ENCODE measurements at places on chromosomes 1 and 21.

- no peak for DNase-seq
Measured at GRCh38 chr1:145959333-145959732, 1.5 kb upstream of the LIX1L start.

- no peak for DNase-seq
Measured at GRCh38 chr1:168719306-168720111, 9.5 kb downstream of the DPT start.

DNA sequence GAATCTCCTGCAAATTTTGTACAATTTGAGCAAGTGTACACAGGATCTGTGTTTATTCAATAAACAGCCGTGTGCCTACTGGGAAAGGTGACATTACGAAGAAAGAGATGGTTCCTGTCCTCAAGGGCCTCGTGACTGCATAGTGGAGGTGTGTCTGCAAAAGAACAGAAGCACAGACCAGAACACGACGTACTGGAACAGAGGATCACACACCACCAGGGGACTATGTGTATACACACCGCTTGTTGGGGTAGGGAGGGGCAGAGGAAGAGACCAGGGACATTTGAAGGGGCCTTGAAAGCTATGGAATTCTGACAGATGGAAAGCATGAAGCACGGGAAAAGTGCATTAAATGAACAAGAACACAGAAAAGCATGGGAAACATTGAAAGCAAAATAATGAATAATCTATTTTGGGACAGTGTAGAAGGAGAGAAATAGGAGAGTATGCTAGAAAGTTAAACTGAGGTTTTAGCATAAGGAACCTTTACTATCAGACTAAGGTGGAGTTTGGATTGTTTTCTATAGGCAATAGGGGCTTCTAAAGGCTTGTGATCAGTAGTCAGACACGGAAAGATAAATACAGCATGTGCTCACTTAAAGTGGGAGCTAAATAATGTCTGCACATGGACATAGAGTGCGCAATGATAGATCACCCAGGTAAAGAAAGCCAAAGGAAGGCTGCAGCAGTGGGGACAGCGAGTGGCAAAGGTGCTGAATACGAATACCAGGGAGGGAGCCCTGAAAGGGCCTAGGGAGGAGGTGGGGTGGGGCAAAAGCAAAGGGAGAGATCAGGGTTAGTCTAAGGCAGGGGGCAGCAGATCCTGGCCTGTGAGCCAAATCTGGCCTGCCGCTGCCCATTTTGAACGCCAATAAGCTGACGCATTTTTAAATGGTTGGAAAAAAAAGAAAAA, 11.0 kb downstream of the JAK1 start:
- DNase-seq = no peak

DNA sequence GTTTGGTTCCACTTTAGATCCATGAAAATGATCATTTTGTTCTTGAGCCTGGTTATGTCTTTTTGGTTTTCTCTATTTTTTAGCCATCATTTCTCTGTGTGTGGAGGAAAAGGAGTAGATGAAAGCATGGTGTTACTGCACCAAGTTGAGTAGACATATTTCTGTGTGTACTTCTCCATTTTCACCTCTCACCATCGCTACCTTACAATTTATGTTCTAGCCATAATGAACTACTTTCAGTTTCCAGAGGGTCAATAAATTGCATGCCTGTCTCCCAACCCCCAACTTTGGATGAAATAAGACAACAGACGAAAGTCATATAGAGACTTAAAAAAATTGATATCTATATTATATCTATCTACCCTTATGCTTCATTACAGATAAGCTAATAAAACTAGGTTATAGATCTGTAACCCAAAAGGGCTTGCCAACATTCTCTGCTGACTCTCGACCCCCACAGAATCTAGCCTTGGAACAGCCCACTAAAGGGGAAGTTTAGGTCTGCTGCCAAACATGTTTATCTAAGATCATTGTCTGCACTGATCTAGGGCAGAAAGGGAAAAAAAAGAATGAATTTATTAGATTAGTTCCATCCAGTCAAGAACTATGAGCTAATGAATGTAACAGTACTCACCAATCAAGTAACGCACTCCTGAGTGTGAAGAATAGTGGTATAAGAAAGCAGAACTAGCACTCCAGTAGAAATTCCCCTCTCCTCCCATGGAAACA, 7.5 kb upstream of the MAN1A2 start:
- no peak for DNase-seq

DNA sequence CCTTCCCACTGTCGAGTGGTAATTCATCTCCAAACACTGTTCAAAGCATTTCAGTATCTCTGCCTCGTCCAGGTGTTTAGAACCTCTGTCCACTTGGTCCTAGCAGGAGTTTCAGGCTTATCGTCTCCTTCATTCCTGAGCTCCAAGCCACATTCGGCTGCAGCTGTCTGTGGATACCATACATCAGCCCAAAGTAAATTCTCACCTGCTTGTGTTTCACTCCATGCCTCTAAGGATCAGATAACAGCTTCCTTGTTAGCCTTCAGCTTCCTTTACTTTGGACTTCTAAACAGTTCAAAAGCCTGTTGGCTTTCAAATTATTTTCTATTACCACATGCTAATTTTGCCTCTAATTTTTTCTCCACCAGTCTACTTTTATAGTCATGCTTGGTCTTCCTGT, 219.0 kb upstream of the L1TD1 start:
- DNase-seq = no peak

DNA sequence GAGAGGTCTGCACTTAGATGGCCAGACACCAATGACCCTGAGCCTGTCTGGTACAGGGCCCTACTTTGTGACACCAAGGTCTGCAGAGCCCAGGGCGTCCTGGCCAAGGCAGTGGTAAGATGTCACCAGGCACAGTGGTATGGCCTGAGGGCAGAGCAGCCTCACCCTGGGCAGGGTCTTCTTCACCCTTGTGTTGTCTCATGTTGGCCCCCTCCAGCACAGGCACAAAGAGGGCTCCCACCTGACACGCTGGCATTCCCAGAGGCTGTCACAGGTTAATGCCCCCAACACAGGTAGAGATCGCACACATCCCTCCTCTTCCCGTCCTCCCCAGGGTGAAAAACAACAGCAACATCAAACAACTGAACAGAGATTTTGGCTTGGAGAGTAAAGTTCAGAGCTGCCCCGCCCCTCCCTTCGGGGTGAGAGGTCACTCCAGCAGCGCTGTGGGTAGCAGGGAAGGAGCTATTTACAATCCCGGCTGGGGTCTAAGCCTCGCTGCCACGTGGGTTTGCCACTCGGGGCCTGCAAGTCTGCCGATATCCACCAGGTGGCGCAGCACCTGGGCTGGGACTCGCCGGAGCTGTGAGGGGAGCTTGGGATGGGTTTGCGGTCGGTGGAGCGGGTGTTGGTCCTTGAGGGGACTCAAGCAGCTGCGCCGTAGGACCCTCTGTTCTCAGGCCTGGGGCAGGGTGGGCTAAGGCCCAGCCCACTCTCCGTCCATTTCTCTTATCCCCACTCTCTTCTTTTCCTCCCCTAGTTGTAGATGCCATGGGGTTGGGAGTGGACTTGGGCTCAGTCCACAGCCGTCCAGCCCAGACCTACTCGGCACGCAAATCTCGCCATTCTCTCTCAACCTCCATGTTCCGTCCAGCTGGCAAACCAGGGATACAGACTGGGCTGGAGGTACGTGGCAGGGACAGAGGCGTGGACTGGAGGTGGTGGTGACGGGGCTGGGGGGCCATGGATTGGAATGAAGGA, 12.7 kb downstream of the EFNA3 start:
- DNase-seq = peak; percentile 94

- no peak for DNase-seq
Measured at GRCh38 chr1:214658785-214659184, 55.8 kb downstream of the CENPF start.

DNA sequence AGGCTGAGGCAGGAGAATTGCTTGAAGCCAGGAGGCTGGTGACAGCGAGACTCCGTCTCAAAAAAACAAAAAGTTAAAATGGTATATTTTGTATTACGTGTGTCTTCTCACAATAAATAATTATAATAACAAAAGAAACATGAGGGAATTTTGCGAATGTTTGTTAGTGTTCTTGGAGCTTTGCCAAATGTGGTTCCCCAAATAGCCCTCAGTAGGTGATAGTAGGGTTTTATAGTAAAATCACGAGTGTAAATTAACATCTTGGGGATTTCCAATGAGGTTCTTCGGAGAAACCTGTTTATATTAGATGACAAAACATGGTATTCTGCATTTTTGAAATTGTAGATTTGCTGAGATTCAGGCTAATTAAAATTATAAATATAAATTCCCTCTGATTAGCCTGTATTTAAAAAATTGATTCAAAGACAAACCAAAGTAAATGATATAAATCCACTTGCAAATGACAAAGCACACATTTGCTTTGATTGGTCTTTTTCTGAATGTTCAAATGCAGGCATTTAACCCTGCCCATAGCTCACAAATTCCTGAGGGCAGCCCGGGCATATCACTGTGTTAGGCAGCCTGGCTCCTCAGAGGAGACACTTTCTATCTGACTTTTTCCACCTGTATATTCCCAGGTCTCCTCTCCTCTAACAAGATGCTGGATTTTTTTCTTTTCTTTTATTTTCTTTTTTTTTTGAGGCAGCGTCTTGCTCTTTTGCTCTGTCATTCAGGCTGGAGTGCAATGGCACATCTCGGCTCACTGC, 50.3 kb upstream of the TSNAX start:
- no peak for DNase-seq

- no peak for DNase-seq
Measured at GRCh38 chr1:23643736-23644554, 47.7 kb upstream of the RPL11 start.

DNA sequence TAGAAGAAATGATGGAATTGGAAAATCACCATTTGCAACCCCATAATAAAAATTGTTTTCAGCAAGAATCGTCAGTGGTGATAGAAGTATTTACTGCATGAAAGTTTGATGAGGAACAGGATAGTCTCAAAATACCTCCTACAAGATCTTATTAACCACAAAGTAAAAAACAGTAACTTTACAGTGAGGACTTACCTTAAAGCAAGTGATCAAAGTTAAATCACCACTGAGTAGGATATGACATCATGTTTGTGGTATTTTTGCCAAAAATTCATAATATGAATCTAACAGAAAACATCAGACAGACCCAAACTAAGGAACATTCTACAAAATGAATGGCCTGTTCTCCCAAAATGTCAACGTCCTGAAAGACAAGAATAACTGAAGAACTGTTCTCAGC, 19.9 kb downstream of the ALDH9A1 start:
- no peak for DNase-seq

GRCh38 chr1:51516649-51517158, 2.4 kb downstream of the EPS15 start:
- no peak for DNase-seq

DNA sequence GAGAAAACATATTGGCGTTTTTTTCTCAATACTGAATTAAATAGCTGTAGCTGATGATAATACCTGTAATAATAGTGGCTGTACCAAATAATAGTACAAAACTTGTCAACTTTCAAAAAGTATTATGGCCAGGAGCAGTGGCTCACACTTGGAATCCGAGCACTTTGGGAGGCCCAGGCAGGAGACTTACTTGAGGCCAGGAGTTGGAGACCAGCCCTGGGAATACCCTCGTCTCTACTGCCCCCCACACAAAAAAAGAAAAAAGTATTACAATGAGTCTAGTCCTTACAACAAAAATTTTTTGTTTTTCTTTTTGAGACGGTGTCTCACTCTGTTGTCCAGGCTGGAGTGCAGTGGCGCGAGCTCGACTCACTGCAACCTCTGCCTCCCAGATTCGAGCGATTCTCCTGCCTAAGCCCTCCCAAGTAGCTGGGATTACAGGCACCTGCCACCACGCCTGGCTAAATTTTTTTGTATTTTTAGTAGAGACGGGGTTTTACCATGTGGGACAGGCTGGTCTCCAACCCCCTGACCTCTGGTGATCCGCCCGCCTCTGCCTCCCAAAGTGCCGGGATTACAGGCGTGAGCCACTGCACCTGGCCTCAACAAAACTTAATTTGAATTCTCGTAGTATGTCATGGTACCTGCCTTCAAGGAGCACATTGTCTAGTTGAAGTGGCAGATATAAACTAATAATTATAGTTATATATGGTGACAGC, 1.4 kb downstream of the RBBP4 start:
- DNase-seq = no peak

- DNase-seq = no peak
Measured at GRCh38 chr1:247322442-247322841, 9.2 kb downstream of the ZNF496 start.

DNA sequence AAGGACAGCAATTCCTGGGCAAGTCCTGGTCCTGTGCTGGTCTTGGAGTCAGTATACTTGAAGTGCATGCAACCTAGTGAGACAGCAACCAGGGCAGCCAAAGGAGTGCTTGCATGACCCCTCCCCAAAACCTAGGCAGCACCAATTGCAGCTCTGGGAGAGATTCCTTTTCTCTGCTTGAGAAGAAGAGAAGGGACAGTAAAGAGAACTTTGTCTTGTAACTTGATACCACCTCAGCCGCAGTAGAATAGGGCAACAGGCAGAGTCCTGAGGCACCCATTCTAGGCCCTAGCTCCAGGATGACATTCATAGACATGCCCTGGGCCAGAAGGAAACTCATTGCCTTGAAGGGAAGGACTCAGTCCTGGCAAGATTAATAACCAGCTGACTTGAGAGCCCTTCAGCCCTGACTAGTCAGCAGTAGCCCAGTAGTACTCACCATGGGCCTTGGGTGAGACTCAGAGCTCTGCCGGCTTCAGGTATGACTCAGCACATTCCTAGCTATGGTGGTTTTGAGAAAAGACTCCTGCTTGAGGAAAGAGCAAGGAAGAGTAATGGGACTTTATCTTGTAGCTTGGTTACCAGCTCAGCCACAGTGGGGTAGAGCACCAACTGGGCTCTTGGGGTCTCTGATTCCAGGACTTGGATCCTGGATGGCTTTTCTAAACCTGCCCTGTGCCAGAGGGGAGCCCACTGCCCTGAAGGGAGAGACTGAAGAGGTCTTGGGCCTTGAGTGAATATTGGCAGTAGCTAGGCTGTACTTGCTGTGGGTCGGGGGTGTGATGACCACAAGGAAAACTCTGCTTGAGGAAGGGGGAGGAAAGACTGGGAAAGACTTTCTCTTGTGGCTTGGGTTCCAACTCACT, 51.7 kb upstream of the ACADM start:
- no peak for DNase-seq

DNA sequence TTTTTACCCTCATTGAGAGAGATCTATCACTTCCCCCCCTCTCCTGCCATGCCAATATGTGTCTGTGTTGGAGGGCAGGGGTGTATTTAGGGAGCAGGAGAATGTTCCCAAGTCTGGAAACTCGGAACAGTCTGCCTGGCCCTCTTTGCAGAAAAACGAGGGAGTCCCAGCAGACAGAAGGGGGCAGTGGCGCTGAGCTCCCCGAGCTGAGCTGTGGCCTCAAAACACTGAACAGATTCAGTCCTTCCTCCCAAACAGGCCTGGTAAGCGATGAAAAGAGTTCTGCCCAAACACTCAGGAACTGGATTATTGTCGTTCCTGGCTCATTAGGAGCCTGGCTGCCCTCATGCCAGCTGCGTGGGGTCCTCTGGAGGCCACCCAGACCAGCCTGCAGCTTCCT, 981 bp downstream of the CLDN14 start:
- DNase-seq = no peak

Measured in NCI-H1694 (cell line).